Tibial artery (tissue), 4 donors: ENCODE measurements at places on chromosomes 2 and 18.

- no peak for DNase-seq
Observed at GRCh38 chr2:74525717-74526648, at the start of gene DQX1. Gene DQX1 (minus strand): TSS chr2:74526231. CDS start chr2:74525729, 502 bp downstream.

DNA sequence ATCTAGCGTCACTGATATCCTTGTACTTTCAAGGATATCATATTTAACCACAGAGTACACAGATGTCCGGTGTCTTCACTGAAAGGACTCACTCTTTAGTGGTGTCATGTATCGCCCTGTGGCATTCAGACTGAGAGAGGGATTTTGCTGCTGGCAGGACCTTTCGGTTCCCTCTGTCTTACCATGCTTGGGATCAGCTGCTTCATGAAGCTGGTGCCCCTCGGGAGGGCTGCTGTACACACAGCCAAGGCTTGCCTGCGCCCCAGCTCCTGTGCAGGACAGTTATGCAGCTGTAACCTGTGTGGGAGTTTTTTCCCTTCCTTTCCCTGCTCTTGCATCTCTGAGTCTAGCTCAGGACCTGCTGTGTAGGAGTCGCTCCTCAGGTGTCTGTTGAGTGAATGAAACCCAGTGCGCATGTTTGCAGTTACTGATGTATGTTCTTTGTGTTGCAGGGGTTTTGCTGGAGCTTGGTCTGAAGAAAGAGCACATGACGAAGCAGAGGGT, 64.4 kb downstream of the GREB1 start:
- DNase-seq, result no peak

GRCh38 chr2:45070113-45070652, 60.9 kb upstream of the SIX2 start:
- DNase-seq, result no peak

GRCh38 chr2:42141687-42142546, 27.2 kb upstream of the EML4 start:
- peak; percentile 75 for DNase-seq

- DNase-seq, result no peak
Observed at GRCh38 chr2:217523286-217523685, 479.5 kb downstream of the TNS1 start.

GRCh38 chr2:2464094-2464493, 133.0 kb upstream of the MYT1L start:
- no peak for DNase-seq

DNA sequence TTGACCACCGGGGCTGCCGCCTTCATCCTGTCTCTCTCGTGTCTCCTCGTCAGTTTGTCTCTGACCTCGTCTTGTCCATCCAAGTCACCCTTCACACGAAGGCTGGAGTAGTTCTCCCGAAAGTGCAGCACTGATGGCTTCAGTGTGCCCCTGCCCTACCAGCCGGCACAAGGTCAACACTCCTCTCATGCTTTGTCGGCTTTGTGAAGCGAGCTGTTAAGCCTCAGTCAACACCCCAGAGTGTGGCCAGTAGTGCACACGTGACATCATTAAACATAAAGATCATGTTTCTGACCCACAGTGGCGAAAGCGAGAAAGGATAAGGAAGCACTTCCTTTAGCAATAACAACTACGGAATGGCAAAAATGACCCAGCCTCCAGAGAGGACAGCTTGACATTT, 23.2 kb downstream of the ACKR3 start:
- no peak for DNase-seq

- DNase-seq, result no peak
Observed at GRCh38 chr2:172052000-172052983, 33.0 kb upstream of the DLX1 start.

GRCh38 chr2:126864861-126865260, 33.8 kb upstream of the TEX51 start:
- DNase-seq, result no peak

DNA sequence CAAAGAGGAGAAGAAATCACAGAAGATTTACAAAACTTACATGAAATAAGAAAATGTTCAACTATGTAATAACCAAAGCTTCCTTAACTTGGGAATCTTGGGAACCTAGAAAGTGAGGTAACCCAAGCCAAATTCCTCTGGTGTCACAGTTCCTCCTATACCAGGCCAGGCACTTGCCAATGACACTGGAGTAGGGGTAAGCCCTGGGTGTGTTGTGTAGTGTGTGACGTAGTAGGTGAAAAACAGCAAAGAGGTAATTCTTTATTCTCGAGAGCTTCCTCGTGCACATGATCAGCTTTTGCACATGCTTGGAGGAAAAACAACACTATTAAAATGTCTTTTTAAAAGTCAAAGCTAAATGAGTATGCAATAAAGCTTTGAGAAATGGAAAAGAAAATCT, 118.0 kb downstream of the METTL8 start:
- no peak for DNase-seq

DNA sequence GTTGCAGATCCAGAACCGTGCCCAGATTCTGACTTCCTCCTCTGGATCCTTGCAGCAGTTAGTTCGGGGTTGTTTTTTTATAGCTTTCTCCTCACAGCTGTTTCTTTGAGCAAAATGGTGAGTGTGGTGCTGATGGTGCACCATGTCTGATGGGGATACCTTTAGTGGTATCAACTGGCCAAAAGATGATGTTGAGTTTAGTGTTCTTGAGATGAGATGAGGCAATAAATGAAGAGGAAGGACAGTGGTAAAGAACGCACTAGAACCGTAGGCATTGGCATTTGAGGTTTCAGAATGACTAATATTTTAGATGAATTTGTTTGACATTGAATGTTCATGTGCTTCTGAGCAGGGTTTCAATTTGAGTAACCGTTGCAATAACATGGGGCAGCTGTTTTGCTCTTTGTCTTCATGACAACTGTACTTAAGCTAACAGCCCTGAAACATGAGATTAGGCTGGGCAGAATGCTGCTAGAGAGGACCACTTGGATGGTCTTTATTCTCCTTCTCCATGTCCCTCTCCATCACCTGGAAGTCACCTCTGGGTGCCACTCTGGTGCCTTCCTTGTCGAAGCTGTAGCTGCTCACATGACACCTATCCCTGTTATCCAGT, 3.9 kb downstream of the CTLA4 start:
- DNase-seq, result no peak
